ENCODE measurements at places on chromosomes 2 and 18.

- DNase-seq: no peak
These were observed 19.7 kb upstream of the SCG2 start for GRCh38 chr2:223621901-223622300.

DNA sequence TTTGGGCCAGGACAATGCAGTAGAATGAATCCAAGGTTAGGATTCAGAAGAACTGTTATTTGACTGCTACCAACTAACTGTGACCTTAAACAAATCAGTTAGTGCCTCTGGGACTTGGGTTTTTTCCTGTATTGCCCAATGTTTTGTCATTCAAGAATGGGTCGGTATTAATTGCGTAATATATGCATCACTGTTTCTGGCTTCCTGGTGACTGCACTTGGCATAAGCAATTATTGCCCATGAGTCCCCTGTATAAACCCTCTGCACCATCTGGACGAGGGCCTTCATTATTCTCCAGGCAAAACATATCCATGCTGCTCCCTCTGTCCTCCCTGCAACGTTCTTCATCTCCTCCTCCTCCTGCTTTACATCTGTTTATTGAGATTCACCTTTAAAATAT, 255.8 kb upstream of the LRRTM1 start:
- no peak for DNase-seq

DNA sequence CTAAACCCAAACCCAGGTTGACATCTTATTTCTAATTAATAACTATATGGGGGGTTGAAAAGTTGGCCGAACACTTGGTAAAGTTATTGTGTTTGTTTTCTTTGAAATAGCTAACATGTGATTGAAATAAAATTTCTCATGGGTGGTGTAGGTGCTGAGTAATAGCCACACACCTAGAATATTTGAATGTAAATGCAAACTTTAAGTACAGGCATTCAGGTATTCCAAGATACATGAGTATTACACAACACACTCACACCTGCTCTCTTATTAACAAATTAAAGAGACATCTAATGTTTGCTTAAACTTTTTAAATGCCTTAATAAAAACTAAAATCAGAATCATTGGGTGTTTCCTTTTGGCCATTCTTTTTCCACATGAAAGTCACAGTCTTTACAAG, 165.5 kb downstream of the EHBP1 start:
- no peak for DNase-seq

DNA sequence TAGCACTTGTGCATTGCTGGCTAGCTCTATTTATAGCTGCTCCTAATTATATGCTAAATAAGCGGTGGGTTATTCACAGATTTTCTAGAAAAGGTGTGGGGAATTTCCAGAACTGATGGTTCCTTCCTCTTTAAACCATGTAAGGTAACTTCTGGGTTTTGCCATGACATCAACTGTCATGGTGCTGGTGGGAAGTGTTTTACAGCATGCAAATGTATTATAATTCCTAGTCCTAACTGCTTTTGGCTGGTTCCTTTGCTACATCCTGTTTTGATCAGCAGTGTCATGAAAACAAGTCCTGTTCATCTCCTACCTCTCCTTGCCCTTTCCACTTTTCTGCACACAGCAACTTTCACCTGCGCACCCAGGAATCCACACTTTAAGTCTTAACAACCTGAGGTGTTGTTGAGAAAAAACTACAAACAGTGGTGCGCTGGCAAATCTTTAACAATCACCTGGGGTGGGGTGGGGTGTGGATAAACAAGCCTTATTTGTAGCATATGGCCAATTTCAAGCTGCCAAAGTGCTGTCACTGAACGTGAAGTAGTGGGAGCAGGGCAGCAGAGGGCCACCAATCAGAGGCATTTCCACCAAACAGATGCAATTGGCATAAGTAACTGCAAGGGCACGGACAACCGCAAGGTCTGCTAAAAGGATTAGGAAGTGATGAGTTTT, 33.4 kb upstream of the SKOR2 start:
- no peak for DNase-seq

- no peak for DNase-seq
These were observed 197.4 kb downstream of the VAPA start for GRCh38 chr18:10111191-10111590.

DNA sequence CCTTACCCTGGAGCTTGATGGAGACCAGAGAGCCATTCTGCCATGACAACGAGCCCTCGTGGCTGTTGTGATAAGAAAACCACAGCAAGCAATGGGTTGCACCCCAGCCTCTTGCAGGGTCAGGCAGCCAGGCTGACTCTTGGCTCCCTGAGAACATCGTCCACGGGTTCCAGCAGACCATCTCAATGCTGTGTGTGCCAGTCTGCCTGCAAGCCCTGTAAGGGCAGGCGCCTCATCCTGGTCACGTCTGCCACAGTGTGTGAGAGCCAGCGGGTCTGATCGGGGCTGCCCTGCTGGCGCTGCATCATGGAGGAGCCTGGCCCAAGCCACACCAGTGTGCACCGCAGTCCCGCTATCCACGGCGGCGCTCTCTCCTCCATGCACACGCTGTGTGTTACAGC, 71.0 kb upstream of the MGAT4A start:
- DNase-seq: no peak

DNA sequence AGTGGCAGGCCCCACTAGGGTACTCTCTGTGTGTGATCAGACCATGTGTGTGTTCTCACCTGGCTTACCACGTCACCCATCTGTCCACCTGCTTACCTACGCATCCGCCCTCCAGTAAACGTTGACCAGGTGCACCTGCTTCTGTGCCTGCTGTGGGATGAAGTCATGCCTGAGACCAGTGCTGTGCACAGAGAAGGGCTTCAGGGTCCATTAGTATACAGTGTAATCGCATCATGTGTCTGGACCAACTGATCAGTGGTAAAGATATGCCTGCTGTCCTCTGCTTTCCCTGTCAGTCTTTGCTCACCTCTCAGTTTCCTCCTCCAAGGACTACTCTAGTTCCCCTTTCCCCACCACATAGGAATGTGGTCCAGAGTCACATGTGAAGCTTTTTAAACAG, 109.3 kb downstream of the FHOD3 start:
- no peak for DNase-seq

- no peak for DNase-seq
These were observed 67.6 kb downstream of the KIAA2012 start for GRCh38 chr2:202140522-202141252.

- DNase-seq: no peak
These were observed 119.0 kb upstream of the ITGA6 start for GRCh38 chr2:172308253-172308935.

DNA sequence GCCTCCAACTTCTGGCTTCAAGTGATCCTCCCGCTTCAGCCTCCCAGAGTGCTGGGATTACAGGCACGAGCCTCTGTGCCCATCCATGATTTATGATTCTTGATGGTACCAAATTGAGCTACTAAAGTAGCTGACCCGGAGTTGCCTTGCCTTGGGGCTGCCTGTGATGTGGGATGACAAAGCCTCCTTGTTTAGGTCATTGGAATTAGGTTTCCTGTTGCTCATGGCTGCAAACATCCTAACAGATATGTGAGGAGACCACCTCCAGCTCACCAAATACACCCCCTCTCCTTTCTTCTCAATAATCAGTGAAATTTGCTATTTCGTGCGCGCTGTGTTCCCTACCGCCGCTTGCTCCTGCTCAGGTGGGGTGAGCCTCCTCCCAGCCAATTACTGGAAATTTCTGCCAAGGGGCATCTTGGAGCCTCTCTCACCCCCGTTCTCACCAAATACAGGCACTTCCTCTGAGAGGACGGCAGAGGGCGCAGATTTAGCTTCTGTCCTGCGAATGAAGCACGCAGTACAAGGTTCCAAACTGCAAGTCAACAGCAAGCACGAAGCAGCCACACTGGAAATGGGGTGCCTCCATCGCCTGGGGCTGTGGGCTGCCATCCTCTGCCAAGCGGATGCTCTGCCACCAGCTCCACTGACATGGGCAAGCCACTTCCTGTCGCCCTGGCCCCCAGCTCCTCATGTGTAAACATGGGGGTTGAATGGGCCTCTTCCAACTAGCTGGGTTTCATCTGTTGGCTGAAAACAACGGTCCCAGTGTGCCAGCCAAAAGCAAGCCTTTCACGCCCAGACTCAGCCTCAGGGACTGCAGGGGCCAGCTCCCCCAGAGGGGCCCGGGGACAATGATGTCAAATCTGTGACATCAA, 71.7 kb downstream of the NCAPH start:
- peak; percentile 71 for DNase-seq

DNA sequence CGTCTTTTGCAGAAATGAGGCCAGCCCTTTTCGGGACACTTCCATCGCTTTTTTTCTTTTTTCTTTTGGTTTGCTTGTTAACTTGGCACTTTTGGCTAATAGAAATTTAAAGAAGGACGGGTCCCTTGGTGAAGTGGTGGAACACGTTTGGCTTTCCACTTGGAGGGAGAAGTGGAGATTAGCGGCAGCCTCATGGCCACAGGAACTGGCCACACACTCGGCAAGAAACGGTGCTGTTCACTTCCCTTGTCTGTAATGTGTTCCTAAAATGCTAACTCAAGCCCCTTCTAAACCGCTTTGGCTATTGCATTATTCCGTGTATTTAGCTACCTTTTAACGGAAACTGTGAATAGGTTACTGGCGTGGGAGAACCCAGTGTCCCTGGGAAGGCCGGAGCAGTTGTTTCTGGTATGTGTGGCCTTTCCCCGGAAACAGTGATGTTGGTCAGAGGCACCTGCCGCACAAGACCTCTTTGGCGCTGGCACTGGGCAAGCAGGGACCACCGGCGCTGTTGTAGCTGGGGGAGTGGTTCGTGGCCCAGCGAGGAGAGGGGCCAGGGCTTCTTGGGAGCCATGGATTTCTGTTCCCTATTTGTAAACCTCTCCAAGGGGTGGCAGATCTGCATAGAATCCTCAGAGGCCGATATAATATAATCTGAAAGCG, 981 bp downstream of the RAMP1 start:
- DNase-seq: no peak

GRCh38 chr2:143356336-143356735, 227.1 kb downstream of the ARHGAP15 start:
- no peak for DNase-seq

GRCh38 chr18:9147440-9148202, 11.0 kb downstream of the ANKRD12 start:
- no peak for DNase-seq

GRCh38 chr18:70454704-70455322, 166.0 kb downstream of the SOCS6 start:
- DNase-seq: no peak

DNA sequence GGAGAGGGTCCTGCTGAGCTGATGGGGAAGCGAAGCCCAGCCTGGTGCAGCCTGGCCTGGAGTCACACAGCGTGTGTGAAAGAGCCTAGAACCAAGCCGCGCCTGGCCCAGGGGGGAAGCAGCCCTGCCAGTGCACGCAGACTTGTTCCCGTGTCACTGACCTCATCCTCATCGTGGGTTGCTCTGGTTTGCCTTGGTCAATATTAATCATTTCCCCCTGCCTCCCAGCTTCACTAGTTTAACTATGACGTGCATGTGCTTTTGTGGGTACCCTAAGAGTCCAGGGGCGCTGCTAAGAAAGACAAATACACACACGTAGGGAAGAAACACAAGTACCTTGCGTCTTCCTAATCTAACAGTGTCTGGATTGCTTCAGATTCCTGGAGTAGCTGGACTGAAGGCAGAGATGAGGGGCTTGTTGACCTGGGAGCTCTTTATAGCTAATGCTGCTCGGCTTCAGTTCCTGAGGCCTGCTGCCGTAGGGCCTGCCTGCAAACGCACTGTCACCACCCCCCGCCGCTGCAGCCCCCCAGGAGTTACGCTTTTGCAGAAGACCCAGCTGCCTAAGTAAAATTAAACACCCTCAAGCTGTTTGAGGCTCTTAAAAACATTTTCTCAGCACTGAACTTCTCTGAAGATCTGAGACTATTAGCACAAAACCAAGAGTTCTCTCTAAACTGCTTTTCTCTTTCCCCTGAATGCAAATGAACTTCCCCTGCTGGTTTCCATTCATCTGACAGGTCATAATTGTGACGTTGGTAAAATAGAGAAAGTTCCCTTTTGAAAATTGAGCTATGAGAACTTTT, 159.2 kb downstream of the FAM210A start:
- no peak for DNase-seq

DNA sequence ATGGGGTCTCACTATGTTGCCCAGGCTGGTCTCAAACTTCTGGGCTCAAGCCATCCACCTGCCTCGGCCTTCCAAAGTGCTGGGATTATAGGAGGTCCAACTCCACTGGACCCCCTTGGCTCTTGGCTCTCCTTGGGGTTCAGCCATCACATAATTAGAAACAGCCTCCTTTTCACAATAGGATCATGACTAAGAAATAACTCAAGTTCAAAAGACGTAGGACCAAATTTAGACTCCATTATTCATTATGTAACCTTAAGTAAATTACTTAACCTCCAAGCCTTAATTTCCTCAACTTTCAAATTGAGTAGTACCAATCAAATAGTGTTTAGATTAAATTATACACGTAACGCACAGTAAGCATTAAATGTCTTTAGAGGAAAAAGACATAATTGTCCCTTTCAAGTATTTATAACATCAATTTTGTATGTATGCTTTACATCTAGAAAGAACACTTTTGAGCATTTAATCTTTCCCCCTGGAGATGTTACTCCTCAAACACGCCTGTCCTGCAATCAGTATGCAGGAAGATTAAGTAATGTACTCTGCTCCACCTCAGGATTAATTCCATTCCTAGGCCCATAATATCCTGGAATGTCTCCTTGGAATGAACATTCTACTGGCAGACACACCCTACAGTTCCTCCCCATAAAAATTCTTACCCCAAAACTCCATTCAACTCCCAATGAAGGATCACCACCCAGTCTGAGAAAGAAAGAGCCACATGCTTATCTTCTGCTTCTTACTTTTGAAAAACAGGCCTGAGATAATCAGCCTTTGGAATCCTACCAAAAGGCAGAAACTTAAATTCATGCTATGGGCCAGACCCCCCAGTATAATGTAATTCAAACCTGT, 49.1 kb downstream of the COBLL1 start:
- DNase-seq: no peak

GRCh38 chr2:112582314-112582746, 2.1 kb upstream of the CHCHD5 start:
- DNase-seq: no peak

DNA sequence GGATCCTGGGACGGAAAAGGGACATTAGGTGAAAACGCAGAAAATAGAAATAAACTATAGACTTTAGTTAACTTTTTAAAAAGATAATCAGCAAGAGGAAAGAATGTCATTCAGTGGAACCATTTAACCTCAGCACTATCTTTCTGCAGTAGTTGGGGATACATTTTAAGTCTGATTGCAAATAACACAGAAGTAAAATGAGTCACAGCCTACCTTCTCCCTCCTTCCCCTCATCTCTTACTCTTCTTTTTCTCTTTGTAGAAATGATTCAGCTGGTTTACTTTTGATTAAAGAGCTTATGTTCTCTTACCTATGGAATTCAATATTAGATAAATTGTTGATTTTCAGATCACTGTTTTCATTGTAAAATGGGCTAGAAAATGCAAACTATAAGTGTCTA, 171.2 kb downstream of the FAM210A start:
- DNase-seq: no peak

GRCh38 chr2:137262594-137262993, 497.2 kb downstream of the THSD7B start:
- no peak for DNase-seq

GRCh38 chr2:43170405-43171105, 55.9 kb downstream of the ZFP36L2 start:
- no peak for DNase-seq

GRCh38 chr18:80202264-80202998, 44.9 kb downstream of the PARD6G start:
- no peak for DNase-seq

Data from GM18507 (cell line).